ENCODE measurements at places on chromosomes 5 and 9.

GRCh38 chr5:43648499-43649124, 45.6 kb downstream of the NNT start:
- no peak for DNase-seq

GRCh38 chr9:120362446-120362845, 217.5 kb downstream of the CDK5RAP2 start:
- no peak for DNase-seq

DNA sequence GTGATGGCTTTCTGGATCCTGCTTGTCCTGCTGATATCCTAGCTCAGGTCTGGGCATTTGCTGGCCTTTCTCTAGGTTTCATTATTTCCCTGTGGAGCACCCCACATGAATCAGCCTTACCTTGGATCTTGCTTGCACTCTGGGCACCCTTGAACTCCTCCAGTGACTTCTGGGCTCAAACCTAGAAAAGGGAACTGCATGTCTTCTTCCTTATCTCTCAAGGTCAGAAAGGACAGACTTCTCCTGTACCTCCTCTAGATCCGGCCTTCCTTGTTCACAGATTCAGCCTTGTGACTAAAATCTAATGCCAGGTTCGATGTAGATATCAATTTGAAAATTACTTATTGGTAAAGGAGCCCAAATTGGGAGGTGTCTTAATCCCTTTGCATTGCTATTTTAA, 267.9 kb downstream of the PARP8 start:
- no peak for DNase-seq

GRCh38 chr5:168898247-168898911, 319.2 kb upstream of the PANK3 start:
- DNase-seq, result no peak

DNA sequence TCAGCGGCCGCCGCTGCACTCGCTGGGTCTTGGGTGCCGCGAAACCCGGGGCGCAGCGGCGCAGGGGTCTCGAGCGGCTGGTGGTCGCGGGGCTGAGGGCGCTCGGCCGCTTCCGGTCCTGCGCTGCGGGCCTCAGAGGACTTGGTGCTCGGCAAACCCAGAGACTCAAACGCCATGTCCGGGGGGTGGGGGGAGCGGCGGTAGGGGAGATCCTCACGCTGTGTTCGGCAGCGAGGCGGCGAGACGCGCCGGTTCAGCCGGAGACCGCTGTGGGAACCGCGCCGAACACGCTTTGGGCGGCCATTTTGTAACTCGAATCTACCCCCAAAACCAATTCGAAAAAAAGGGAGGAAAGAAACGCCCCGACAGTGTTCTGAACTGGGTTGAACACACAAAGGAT, 317.5 kb upstream of the CDH18 start:
- DNase-seq, result no peak

DNA sequence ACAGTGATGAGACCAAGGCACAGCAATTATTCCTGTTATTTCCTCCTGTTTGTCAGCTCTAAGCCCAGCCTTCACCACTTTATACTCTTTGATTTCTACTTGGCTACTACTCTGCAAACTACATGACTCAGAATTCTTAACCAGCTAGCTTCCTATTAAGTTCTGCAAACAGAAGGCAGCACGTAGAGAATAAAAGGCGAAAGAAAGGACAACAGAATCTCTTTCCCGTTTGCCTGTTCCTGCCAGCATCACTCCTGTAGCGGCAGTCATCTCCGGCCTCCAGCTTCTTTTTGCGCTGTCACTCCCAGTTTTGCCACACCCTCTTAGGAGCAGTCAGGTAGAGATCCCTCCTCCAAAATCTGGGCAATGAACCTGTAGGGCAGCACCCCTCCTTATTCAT, 29.9 kb downstream of the DPYSL3 start:
- no peak for DNase-seq

DNA sequence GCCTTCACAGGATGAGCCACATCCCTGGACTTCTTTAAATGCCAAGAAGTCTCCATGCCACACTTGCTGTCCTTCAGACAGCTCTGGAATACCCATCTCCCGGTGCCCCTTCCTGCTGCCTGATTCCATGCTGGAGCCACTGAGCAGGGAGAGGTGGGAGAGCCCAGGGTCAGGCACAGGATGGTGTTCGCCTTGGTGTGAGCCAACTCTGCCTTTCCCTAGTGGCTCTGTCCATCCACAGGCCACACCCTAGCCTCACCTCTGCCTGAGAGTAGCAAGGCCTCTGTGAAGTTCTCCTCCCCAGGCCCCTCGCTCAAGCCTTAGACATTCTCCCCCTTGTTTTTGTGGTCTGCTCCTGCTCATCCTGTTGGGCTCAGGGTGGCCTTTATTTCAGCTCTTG, 54.2 kb upstream of the ANGPTL2 start:
- DNase-seq, result no peak

- no peak for DNase-seq
Measured at GRCh38 chr5:119322948-119323537, 32.8 kb upstream of the TNFAIP8 start.

- no peak for DNase-seq
Measured at GRCh38 chr9:34802916-34803315, 93.0 kb upstream of the CCL21 start.

DNA sequence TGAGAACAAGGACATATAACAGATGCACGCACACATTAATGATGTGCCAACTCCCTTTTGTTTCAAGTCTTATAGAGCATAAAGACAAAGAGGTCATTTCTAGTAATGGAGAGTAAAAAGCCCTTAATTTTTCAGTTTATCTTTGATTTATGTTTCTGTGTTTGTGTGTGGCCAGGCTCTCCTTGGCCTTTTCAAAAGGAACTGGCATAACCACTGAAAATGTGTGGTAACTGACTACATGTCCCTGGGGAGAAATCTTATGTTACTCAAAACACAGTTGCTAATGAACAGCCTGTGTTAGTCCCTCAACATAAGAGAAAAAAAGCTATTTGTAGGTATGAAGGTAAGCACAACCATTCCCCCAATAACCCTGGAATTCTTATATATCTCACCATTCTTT, 47.6 kb upstream of the SHOC1 start:
- no peak for DNase-seq

GRCh38 chr5:68370196-68370595, 154.6 kb downstream of the PIK3R1 start:
- no peak for DNase-seq
